Suppressor macrophage treated with lipopolysaccharide for 4 hours (primary cell): ENCODE measurements at places on chromosomes 3 and 15.

GRCh38 chr15:92069308-92070250 lies 216.1 kb downstream of the SLCO3A1 start:
- DNase-seq: peak; percentile 95

- DNase-seq: no peak
These were observed 31.5 kb downstream of the SLC41A3 start for GRCh38 chr3:126052196-126053058.

GRCh38 chr3:54853573-54854404 lies 74.1 kb downstream of the LRTM1 start:
- DNase-seq: peak; percentile 53

DNA sequence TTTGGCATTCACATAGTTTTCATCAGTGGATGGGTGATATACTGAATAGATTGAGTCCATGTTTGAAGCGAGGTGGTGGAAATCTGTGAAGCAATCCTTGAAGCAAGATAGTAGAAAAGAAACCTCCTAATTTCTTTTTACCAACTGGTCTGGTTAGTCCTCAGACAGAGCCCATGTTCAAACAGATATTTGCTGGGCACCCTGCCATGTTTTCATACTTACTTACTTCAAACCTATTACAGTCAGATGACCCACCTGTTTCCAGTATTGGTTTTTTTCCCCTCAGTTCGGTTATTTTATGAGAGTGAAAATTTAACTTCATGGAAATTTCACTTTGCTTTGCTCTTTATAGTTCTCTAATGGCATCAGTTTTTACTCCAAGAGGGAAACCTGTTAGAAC lies 23.7 kb downstream of the EXOSC7 start:
- no peak for DNase-seq

- DNase-seq: peak; percentile 83
These were observed 60.1 kb downstream of the SGO1 start for GRCh38 chr3:20125897-20126296.

DNA sequence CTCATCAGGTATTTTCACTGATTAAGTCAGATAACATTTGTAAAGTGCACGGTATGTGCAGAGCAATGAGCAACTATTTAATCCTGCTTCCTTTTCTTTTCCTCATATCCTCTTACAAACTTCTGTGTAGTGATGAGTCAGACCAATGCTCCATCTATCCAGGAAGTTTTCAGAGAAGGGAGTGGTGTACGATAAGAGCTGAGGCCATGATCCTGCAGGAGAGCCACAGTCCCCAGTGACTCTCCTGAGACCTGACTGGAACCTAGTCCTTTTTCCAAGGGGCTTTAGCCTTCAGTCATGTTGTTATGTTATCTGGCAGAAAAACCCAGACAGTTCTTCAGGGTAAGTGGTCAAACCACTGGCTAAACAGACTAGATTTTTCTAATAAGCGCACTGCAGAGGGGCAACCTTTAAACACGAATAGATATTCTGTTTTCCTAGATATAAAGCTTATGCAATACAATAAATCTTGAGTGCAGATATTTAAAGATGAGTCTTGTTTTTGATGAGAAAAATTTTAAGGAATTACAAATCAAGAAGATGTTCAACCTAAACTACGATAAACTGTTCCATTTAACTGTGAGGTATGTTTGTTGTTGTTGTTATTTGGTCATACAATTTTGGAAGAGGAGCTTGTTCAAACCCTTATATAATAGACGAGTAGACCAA lies 110.5 kb upstream of the RAP2B start:
- peak; percentile 64 for DNase-seq

- DNase-seq: peak; percentile 71
These were observed 51.2 kb downstream of the CFAP20DC start for GRCh38 chr3:58998476-58999117.
